ENCODE measurements at places on chromosomes 16 and 17. TPM values are rescaled to one million over a fixed set of nuclear protein-coding genes. Genes with fewer than 3 reads are reported as not detected.

The TEX19 gene
- not detected for total RNA-seq

The GPR139 gene
- not detected for total RNA-seq

DNA sequence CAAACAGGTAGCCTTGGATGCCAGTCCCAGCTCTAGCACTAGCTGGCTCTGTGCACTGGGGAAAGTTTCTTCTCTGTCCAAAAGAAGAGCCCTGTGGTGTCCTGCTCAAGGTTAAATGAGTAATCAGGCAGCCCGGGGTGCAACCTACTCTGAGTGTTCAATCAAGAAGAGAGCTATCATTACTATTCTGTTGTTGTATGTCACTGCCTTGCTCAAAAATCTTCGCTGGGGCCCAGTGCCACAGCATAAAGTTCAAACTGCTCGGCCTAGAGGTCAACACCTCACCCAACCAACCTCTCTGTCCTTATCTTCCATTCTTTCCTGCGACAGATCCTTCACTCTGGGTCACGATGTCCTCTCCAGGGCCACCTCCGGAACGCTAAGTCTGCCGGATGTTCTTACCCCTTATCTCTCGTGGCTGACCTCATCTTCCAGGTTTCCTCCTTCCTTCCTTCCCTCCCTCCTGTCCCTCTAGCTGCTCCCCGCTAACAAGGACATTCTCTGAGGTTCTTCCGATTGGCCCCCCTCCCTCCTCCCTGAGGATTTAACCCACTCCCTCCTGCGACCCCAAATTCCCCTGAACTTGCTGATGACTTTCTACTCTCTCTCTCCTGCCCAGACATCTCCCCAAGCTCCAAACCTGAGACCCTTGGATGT, 4.4 kb downstream of the FDXR start:
- DNase-seq: no peak

DNA sequence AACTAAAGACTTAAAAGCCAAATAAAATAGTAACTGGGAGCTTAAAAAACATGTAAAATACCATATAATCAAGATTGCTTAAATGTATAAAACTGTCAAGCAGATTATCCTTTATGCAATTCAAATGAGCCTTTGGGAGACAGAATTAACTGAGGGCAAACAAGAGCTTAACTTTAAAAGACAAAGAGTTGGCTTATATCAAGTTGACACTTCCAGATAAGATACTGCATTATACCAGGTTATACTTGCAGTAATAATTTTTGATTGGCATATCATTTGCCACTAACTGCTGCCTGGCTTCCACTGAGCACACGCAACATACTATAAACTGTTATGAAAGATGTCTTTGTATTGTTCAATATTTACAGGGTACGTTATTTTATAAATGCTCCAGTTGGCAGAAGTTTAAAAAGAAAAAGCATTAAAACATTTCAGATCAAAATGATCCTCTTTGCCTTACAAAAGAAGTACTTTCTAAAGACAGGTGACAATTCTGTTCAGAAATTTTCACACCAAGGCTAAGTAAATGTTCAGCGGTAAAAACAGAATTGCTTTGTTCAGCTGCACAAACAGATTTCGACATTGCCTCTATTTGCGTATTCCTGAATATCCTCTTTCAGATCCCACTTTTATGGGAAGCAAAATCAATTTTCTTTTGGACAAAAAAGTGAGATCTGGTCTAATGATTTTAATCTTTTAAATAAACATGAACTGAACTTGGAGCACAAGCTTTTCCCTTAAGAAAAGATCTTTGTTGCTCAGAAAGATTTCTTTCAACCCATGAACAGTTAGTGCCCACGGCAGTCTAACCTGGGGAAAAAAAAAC, 50.7 kb downstream of the TOX3 start:
- DNase-seq: no peak

Data from bronchial epithelial cell (primary cell).